ENCODE measurements at places on chromosomes 3 and 15. TPM values are rescaled to one million over a fixed set of nuclear protein-coding genes. Genes with fewer than 3 reads are reported as not detected.
A peak's percentile ranks its signal among the peaks of the same experiment; 100 is the strongest.

The ACTC1 gene
- 8.7 TPM for total RNA-seq

The CLSTN2 gene
- total RNA-seq: 3.7 TPM

The IFT57 gene
- 82.4 TPM for total RNA-seq

The POPDC2 gene
- 85.5 TPM for total RNA-seq

The PP2D1 gene
- total RNA-seq: not detected

The GP9 gene
- not detected for total RNA-seq

The SNTN gene
- not detected for total RNA-seq

DNA sequence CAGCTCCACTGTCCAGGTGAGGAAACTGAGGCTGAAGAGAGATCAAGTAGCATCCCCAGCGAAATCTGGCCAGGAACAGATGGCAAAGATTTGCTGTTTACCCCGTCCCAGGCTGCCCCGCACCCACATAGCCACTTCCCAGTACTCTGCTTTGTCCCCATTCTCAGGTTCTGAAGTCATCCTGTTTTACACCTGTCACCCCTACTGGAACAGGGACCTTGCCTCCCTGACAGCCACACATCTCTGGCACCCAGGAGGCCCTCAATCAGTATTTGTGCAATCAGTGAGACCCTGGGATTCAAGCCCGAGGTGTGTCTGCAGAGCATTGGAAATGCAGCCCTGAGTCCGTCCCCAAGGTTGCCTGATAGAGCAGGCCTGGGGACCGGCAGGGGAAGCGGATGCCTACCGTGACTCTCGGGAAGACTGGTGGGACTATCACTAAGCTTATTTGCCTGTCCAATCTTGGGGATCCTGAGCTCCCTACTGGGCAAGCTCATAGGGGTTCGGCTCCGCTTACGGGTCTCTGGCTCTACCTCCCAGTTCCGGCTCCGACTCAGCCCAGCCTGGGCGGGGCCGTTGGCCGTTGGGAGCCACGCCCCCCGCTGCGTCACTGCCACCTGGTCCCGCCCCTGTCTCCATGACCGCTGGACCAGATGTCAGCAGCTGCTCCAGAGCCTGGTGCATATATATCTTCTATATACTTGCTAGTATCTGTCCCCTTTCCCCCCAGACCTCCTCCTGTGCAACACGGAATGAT, 17.5 kb upstream of the FANCD2 start:
- H3K4me1 ChIP-seq: peaks cover 30% of the 10 kb centered on the region
- H3K27ac ChIP-seq: peak overlapping the region; percentile 89
- no peaks in the 10 kb centered on the region for H3K27me3 ChIP-seq
- H3K4me3 ChIP-seq: peak overlapping the region; percentile 52
- peak; percentile 98 for DNase-seq

DNA sequence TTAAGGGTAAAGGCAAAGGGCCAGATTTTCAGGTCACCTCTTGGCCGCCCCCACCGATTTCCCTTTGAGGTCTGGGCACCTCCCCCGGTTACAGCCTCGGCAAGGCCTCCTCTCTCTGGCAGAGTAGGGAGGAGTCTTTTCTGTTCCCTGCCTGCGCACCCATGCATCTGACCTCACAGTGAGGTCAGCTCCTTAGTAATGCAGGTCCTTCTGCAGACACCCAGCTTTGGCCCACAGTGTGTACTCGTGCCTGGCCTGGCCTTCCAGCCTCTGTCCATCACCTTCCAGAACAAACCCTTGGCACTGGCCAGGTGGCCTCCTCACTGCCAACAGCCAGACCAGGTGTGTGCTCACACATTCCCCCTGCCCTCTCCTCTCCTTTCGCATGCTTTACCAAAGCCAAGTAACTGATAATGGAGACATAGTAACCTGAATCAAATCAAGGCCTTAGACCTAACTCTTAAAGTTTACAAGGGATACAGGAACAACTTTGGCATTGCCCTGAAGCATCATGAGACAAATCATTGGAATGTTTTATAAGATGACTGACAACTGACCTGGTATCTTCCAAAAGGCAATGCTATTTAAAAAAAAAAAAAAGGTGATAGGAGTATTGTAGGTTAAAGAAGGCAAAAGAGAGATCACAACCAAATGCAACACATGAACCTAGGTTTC, 61.3 kb downstream of the CORO2B start:
- H3K4me1 ChIP-seq: peaks cover 24% of the 10 kb centered on the region
- H3K36me3 ChIP-seq: no peaks in the 10 kb centered on the region
- H3K4me3 ChIP-seq: no peak overlapping the region
- DNase-seq: no peak

DNA sequence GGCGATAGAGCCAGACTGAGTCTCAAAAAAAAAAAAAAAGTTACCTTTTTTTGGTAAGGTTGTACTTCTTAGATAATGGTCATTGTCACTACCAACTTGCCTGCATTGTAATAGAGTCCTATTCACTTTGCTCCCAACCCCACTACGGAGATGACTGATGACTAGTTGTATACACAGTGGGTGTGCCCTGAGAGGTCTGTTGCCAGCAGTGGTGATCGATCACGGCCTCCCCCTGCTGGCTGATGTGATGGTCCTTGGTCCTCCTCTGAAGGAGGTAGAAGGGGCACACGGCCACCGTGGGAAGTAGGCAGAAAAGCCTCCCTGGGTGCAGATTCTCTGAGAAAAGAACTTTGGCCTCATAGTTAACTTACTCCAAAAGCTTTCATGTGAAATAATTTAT, 10.7 kb downstream of the GCNT3 start:
- no peak overlapping the region for H3K27ac ChIP-seq
- no peak for DNase-seq

GRCh38 chr15:67107014-67107812, 41.8 kb downstream of the SMAD3 start:
- no peaks in the 10 kb centered on the region for H3K27me3 ChIP-seq
- H3K36me3 ChIP-seq: no peaks in the 10 kb centered on the region
- peaks cover 80% of the 10 kb centered on the region for H3K4me1 ChIP-seq
- no peak overlapping the region for H3K4me3 ChIP-seq
- DNase-seq: no peak

DNA sequence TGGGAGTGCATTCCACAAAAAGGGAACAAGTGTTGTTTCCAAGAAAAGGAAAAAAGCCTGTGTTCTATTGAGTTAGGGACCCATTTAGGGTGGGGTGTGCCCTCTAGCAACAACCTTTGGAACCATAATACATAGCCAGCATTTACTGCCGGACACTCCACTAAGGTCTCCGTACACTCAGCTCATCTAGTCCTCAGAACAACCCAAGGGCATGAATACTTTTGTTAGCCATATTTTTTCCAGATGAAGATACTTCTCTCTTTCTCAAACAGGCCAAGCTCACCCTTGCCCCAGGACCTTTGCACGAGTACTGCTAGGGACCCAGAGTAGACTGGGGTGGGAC, 46.2 kb downstream of the GLDN start:
- no peak overlapping the region for H3K4me3 ChIP-seq
- no peak for DNase-seq
- no peaks in the 10 kb centered on the region for H3K4me1 ChIP-seq
- H3K27me3 ChIP-seq: no peaks in the 10 kb centered on the region
- no peaks in the 10 kb centered on the region for H3K36me3 ChIP-seq

DNA sequence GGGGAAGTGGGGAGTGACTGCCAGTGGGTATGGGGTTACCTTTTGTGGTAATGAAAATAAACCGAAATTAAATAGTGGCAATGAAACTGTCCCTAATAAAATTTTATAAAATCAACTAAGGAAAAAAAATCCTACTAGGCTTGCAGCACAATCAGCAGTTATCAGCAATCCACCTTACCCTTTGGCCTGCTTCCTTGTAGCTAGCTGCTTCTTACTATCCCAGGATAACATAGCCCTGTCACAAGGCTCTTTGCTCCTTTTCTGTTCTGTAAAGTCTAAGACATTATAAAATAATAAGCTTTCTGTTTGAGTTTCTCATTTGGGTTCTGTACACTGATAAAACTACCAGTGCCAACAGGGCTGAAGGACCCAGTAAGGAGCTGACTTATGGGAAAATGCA, 23.0 kb upstream of the CTXND1 start:
- no peak overlapping the region for H3K4me3 ChIP-seq
- H3K36me3 ChIP-seq: no peaks in the 10 kb centered on the region
- H3K27ac ChIP-seq: no peak overlapping the region
- DNase-seq: no peak
- H3K4me1 ChIP-seq: no peaks in the 10 kb centered on the region

DNA sequence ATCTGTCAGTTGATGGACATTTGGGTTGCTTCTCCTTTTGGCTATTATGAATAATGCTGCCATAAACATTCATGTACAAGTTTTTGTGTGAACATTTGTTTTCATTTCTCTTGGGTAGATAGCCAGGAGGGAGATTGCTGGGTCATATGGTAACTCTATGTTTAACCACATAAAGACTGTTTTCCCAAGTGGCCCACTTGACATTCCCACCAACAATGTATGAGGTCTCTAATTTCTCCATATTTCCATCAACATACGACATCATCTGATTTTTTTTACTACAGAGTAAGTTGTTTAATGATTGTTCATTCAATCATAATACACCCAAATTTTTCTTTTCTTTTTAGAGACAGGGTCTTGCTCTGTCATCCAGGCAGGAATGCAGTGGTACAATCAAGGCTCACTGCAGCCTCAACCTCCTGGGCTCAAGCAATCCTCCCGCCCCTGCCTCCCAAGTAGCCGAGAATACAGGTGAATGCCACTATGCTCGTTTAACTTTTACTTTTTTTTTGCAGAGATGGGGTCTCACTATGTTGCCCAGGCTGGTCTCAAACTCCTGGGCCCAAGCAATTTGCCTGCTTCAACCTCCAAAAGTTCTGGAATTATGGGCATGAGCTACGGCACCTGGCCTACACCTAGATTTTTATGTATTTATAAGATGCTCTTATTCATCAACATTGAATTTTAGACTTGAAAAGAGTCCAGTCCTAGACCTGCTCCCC, 6.8 kb downstream of the IP6K1 start:
- H3K27ac ChIP-seq: no peak overlapping the region
- no peaks in the 10 kb centered on the region for H3K27me3 ChIP-seq
- no peak for DNase-seq
- no peak overlapping the region for H3K4me3 ChIP-seq

DNA sequence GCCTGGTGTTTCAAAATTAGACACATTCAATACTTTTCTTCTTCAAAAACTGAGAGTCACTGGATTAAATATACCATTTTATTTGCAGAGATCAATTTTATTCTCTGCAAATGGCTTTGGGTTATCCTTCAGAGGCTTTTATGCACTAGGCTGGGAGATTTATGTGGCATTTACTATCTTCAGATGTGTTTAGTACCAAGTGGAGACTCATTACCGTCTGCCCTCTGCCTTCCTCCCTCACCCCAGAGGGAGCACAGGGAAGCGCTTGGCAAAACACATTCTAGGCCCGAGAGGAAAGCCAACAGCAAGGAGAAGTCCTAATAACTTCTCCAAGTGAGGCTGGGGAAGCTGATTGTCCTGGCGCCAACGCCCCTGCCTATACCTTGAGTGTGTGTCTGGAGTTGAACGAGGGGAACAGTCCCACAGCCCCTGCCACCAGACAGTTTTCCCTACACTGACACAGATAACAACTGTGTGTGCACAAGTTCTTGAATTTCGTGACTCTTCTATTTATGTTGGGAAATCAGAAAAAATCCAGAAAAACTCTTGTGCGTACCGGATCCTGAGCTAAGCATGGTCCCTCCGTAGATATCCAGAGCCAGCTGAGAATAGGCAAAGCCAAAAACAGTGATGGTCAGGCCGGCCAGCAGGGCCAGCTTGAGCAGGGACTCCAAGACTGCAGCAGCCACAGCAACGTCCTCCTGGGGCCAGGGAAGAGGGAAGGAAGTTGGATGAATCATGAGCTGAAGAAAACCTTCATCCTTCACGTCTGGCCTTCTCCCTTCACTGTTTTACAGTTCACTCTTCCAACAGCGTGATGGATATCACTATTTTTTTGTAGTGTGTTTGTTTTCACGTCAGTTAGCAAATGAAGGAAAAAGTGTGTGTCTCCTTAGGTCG, 26.6 kb downstream of the RFT1 start:
- H3K27ac ChIP-seq: no peak overlapping the region
- peaks cover 61% of the 10 kb centered on the region for H3K36me3 ChIP-seq
- no peak overlapping the region for H3K4me3 ChIP-seq
- H3K4me1 ChIP-seq: no peaks in the 10 kb centered on the region
- DNase-seq: no peak

- no peak overlapping the region for H3K4me3 ChIP-seq
- no peak overlapping the region for H3K27ac ChIP-seq
- no peaks in the 10 kb centered on the region for H3K27me3 ChIP-seq
- no peaks in the 10 kb centered on the region for H3K36me3 ChIP-seq
- no peak for DNase-seq
- H3K4me1 ChIP-seq: peaks cover 32% of the 10 kb centered on the region
Observed at GRCh38 chr15:70507772-70508371, 255.5 kb downstream of the UACA start.

DNA sequence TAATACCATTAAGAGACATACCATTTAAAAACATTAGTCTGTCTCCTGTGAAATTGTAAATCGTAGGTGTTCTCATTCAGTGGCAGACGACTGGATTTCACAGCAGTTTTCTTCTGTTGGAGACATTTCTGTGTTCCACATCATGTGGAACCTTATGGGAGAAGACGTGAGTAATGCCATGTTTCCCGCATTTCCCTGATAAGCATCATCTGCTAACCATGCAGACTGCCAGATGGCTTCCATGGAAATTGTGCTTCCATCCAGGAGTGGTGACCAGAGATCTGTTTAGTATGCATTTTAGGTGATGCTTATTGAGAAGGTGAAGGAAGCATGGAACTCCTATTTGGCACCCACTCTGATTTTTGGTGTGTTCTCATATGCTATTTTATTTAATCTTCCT, 28.4 kb upstream of the ST3GAL6 start:
- H3K4me1 ChIP-seq: peaks cover 19% of the 10 kb centered on the region
- H3K27ac ChIP-seq: no peak overlapping the region
- peak overlapping the region; percentile 74 for H3K4me3 ChIP-seq
- no peaks in the 10 kb centered on the region for H3K27me3 ChIP-seq
- H3K36me3 ChIP-seq: no peaks in the 10 kb centered on the region
- no peak for DNase-seq

DNA sequence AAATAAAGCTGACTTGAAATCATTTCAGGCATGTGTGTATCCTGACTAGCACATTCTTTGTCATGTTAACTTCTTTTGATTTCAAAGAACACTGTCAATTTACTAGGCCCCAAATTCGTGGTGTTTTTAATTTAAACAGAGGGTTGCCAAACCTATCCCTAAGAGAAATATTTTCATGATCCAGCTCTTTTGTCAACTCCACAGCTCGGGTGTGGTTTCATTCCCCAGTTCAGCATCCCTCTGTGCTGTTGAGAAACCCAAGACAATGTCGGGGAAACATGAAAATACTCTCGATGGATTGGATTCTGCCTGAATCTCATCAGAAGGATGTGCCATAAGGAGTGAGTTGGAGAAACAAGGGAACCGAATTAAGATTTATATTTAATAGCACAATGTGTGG, 84.4 kb upstream of the PHLDB2 start:
- no peak overlapping the region for H3K4me3 ChIP-seq
- no peaks in the 10 kb centered on the region for H3K27me3 ChIP-seq
- no peaks in the 10 kb centered on the region for H3K36me3 ChIP-seq
- peaks cover 18% of the 10 kb centered on the region for H3K4me1 ChIP-seq
- H3K27ac ChIP-seq: no peak overlapping the region

DNA sequence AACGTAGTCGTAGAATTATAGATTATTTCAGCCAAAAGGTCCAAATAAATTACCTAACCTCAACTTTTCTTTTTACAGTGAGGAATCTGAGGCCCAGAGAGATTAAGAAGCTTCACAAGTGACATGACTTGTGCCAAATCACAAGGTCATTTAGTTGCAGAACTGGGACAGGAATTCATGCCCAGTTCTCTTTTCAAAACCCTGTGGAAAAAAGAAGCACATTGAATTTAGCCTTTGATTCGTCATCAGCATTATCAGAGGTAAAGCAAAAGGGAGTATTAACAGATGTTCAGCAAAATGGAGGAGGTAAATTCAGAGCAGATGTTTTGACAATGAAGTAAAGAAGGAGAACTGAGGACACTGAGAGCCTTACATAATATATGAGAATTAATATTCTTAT, 4.5 kb downstream of the SERPINI2 start:
- H3K27ac ChIP-seq: no peak overlapping the region
- H3K27me3 ChIP-seq: no peaks in the 10 kb centered on the region
- DNase-seq: no peak
- H3K4me1 ChIP-seq: no peaks in the 10 kb centered on the region
- no peak overlapping the region for H3K4me3 ChIP-seq

Measured in esophagus muscularis mucosa (tissue), 4 donors.